Substantia nigra (tissue), 51 donors: ENCODE measurements at places on chromosomes 2 and 18.

GRCh38 chr2:43676322-43677050 lies at the start of gene C1GALT1C1L:
Gene C1GALT1C1L (minus strand): TSS chr2:43676429. CDS start chr2:43676322, 107 bp downstream.
- DNase-seq: no peak

GRCh38 chr2:201149064-201149820 lies 33.3 kb downstream of the CFLAR start:
- DNase-seq: no peak

DNA sequence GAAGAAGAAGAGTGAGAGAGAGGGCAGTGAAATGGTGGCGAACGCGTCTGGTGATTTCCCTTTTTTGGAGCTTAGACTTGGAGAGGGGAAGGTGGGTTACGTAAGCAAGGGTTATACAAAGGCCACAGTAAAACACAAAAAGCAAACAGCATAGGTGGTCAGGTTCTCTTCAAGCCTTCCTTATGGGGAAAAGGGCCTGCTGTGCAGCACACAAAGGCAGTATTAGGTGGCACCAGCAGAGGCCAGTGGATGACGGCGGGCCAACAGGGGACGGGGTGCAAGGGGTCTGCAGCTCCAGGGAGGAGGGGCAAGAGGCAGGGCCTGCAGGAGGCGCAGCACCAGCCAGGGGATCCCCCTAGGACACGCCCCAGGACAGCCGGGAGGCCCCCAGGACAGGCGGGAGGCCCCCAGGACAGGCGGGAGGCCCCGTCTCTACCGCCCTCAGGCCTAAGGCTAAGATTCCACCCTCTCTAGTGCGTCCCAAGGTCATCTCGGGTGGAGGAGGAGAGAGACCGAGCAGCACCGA lies 32.6 kb upstream of the NPC1 start:
- no peak for DNase-seq

DNA sequence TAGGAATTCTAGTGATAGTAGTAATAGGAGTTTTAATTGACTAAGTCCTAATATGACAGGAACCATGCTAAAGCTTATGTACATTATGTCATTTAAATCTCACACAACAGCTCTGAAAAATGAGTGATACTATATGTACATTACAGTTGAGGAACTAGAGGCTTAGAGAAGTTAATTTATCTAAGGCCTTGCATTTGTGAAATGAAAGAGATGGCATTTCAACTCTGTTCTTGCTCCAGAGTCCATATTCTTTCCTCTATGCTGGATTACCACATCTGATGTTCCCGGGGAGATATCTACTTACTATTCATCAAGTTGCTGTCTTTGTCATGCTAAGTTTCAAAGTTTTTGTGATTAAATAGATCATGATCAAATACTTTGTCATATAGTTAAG lies 5.7 kb downstream of the AGPS start:
- DNase-seq: no peak

- DNase-seq: no peak
Observed at GRCh38 chr2:145339646-145340045, 819.7 kb upstream of the ZEB2 start.

DNA sequence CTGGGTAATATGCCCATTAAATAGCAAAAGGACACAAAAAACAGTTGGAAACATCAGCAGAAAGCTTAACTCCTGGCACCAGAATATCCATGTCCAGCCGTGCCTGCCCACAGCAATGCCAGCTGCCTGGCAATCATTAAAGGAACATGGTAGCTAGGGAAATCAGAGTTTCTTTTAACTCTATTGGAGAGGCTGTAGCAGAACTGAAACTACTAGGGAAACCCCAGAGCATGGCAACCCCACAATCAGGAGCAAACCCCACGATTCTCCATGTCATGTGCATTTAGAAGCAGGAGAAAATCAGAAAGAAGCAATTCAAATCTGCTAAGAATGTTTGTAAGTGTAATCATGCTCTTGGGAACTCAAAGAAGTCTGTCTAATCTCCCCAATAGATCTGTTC lies 409.0 kb upstream of the SMIM21 start:
- no peak for DNase-seq

DNA sequence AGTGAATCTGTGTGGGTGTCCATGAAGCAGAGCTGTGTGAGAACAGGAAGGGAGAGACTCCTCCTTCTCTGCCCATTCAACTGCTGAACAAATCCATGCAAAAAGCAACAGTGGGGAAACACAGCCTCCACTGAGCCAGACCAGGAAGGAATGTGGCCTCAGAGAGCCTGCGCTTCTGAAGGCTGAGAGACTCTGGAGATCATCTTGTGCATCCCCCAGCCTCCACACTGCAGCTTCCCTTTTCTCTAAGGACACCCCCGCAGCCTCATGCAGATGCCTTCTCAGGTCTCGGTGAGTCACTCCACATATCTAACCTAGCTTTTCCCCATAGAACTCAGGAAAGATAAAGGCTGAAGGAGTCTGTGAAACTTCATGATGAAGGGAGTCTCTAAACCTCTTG lies 402.9 kb downstream of the TNS1 start:
- no peak for DNase-seq

GRCh38 chr2:12948231-12948960 lies 231.7 kb downstream of the TRIB2 start:
- no peak for DNase-seq

- DNase-seq: no peak
Observed at GRCh38 chr18:79829136-79829854, 31.6 kb downstream of the KCNG2 start.

GRCh38 chr18:75276818-75277609 lies 66.4 kb downstream of the TSHZ1 start:
- DNase-seq: no peak

- DNase-seq: no peak
Observed at GRCh38 chr18:10006311-10006893, 92.6 kb downstream of the VAPA start.

DNA sequence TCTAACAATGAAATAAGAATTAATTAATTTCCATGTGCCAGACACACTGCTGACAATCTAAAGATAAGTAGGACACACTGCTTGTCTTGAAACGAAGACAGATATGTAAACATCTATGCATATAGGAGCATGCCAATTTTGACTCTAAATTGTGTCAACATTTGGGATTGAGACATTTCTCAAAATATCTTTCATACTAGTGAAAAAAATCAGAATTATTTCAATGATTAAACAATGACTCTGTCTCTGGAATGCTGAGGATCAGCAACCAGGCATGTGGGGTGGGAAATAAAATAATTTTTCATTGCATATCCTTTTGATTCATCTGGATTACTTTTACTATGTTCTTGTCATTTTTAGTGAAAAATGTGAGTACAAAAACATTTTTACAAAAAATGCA lies 262.6 kb upstream of the SYT4 start:
- no peak for DNase-seq

- no peak for DNase-seq
Observed at GRCh38 chr2:220904015-220904414, 668.1 kb downstream of the EPHA4 start.

GRCh38 chr18:78965260-78965659 lies 14.4 kb upstream of the SALL3 start:
- DNase-seq: no peak

DNA sequence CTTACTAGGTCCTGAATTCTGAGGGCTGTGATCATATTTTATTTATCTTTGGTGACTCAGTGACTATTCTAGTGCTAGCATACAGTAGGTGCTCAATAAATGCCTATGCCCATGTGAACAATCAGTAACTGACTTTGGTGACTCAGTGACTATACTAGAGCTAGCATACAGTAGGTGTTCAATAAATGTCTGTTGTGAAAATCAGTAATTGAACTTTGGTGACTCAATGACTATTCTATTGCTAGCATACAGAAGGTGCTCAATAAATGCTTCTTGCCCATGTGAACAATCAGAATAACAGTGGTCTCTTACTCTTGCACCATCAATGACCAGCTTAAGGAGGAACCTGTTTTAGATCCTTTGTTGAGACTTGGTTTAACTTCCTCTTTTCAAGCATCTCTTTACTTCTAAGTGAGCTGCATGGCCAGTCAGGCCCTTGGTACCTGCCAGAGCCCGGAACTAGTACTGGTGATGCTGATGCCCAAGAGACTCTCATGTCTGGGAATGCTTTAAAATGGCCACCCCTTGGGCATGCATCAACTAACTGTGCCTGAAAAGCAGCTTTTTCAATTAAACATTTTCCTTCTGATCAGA lies 214.9 kb upstream of the SPRED2 start:
- DNase-seq: no peak

DNA sequence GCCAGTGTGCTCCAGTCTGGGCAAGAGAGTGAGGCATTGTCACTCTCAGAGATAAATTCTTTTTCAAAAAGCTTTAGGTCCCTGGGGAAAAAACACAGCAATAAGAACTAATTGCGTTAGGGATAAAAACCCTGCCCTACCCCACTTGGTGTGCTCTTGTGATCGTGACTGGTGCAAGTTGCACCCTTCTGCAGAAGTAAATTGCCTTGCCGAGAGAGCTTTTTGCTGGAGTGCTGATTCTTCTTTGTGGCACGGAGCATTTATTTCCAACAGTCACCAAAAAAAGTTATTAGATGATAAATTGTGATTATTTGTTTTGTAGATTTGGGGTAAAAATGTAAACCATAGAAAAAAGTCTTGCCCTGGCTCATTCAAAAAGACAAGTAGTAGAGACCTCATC lies 12.3 kb upstream of the GPR55 start:
- DNase-seq: no peak

- no peak for DNase-seq
Observed at GRCh38 chr2:233418761-233419546, 64.7 kb downstream of the DGKD start.

- no peak for DNase-seq
Observed at GRCh38 chr2:196431957-196432356, 207.6 kb upstream of the CCDC150 start.

DNA sequence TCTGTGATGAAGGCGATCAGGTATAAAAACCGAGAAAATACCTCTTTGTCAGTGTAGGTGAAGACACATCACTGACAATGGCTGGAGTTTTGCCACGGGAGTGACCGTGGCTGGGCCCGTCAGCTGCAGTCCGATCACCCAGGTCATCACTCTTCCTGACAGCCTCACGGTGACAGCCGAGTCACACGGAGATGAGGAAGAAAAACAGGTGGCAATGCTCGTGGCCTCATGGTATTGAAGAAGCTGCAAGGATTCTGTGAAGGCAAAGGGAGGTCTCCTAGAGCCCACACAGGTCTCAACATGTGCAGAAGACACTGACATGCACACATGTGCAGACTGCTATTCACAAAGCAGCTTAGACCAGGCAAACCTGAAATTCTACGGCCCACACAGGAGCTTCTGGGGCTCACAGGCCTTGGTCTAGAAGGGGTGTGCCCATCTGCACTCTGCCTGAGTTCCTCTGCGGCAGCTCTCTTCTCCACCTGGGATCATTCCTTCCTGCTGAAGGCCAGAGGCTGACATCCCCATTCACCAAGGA lies 7.4 kb downstream of the COPS9 start:
- no peak for DNase-seq

- no peak for DNase-seq
Observed at GRCh38 chr2:9752441-9753275, 90.6 kb upstream of the TAF1B start.

DNA sequence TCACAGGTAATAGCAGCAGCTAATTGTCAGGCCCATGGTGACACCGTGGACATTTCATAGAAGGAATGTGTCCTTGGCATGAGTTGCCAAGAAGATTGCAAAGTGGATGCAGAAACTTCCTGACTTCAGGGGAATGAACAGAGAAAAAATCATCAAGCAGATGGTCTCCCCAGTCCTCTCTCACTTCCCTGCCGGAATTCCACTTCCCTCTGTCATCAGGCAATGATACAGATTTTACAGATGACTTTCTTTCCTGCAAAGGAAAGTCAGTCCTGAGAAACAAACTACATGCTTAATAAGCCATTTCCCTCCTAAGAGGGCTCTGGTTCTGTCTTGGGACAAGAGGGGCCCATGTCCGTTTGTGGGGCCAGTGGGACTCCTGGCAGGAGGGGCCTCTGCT lies 45.7 kb downstream of the KCNF1 start:
- DNase-seq: no peak

DNA sequence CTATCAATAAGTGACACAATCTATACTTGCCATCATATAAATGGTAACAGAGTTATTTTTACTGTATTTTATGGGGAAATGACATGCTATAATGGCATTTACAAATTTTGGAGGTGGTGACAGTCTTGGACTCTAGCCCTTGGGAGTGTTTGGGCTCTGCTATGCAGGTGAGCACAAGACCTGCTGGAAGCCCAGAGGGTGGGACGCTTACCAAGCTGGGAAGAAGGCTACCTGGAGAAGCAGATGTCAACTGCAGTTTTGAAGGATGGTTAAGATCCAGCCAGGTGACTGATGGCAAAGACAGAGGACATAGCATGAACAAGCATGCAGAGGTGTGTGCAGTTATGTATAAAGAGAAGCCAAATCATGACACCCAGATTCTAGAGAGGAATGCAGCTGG lies 346.9 kb downstream of the MYCN start:
- DNase-seq: no peak

GRCh38 chr2:101770726-101771125 lies 73.2 kb downstream of the MAP4K4 start:
- no peak for DNase-seq

GRCh38 chr2:200306196-200306930 lies at the start of gene SPATS2L:
Gene SPATS2L (plus strand): TSS chr2:200306693. CDS start chr2:200389245, 82,552 bp downstream.
- DNase-seq: peak; percentile 70

- no peak for DNase-seq
Observed at GRCh38 chr2:238596571-238597551, 170.1 kb downstream of the ASB1 start.

GRCh38 chr18:5539391-5539790 lies 4.4 kb downstream of the EPB41L3 start:
- no peak for DNase-seq

GRCh38 chr2:216857131-216857550 lies 2.7 kb downstream of the TNP1 start:
- DNase-seq: no peak

DNA sequence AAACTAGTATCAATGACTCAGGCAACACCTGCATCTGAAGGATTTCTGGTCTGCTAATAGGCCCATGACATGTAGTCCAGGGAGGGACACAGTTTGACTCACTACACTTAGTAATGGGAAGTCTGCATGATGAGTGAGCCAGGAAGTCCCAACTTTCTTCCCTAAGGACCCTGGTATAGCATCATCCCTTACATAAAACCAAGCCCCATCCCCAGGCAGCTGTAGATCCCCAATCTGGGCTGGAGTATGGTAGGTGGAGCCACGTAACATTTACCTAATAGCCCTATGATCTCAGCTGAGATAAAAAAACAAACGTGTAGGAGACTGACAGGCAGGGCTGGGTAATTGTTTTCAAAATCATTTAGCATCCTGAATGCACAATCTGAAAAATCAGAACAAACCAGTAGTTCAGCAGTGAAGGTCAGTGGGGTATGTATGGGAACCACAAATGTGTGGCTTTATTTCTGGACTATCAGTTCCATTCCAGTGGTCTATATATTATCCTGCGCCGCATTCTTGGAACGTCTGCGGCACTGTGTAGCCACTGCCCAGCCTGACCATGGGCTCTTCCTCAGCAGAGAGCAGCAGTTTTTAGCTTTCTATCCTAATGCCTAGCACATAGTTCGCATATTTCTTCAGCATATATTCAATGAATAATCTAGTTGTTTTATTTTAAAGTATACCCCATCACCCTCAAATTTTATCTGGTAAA lies 33.5 kb downstream of the EPB41L3 start:
- DNase-seq: no peak

DNA sequence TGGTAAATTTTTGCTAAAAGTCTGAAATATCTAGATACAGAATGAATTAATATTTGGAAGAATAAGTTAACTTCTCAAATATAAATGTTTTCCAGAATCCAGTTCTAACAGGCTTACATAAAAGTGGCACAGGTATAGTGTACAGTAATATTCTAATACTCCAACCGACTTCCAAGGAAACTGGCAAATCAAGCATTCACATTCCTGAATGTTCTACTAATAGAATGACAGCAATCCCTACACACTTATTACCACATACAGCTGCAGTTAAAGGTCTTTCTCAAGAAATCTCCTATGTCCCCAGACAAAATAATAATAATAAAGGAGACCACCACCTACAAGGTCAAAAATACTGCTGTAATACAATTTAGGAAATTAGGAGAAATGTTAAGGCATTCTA lies 31.9 kb downstream of the TMEM131 start:
- no peak for DNase-seq
